ENCODE measurements at places on chromosomes 2 and 18.
A peak's percentile ranks its signal among the peaks of the same experiment; 100 is the strongest.

DNA sequence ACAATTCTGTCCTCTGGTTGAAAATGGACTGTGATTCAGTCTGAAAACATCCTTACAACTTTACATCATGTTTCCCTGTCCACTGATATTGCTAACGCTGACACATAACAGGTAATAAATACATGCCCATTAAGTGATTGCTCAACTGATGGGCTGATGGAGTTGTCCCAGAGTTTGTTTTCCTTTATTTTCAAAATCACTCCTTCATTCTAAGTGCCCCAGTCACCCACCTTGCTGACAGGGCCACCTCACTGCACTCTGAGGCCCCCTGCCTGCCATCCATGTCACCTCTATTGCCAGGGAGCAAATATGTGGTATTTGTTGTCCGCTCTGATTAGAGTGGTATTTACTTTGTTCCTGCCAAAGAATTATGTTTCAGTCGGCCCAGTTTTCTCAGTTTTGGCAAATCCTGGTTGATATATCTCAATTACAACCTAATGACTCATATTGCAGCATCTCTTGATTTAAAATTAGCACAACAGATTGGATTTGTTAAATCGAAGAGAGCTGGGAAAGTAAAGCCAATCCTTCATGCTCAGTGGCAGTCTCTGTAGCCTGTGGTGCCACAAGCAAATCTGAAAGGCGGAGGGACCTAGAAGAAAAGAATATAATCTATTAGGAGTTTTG, 105.1 kb downstream of the RDH14 start:
- DNase-seq: peak; percentile 75

DNA sequence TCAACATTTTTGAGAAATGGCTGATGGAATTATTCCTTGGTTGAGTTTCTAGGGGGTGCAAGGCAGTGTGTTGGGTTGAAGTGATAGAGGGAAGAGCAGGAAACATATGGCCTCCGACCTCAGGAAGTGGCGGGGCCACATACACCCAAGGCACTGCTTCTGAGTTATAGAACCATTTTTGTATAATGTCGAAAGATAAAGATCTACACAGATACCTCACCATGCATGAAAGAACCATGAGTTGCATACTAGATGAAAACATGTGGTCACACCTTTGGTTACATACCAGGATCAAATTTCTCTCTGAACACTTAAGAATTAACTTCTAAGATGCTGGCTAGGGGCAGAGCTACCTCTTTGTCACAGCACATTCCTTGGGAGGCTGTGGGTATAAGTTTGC, 23.2 kb downstream of the LAMA3 start:
- no peak for DNase-seq

- no peak for DNase-seq
Measured at GRCh38 chr2:39300044-39300978, 56.5 kb upstream of the CDKL4 start.

- DNase-seq: peak; percentile 36
Measured at GRCh38 chr18:55794288-55795052, 206.5 kb upstream of the TCF4 start.

DNA sequence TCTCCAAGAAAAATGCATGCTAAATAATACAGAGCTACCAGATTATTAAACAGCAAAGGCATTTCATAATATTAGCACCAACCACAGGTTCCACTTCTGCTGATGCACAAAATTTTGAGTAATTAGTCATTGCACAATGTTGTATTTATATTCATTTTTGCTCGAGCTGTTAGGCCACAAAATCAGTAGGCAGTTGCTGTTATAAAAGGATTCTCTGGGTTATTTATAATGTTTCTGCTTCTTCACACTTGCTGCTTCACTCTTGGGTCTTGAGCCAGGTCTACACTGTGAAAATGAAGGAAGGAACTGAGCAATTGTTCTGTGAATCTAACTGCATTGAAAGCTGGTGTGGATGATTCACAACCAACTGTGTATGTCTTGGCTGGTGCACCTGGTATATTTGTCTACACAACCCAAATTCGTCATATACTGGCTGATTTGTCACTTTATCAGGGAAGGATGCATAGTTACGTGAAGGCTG, 38.3 kb downstream of the MRPL33 start:
- peak; percentile 59 for DNase-seq

- no peak for DNase-seq
Measured at GRCh38 chr2:8779795-8780671, 57.4 kb downstream of the KIDINS220 start.

DNA sequence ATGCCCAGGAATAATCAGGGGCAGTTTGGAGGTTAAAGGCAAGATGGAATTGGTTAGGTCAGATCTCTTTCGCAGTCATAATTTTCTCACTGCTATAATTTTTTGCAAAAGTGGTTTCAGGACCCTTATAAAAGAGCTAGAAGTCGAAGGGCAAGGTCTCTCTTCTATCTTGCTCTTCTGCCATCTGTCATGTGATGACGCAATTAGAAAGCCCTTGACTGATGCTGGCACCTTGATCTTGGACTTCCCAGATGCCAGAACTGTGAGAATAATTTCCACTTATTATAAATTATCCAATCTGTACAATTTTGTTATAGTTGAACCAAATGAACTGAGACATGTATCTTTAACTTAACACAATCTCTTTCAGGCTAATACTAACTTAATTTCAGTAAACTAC, 6.3 kb upstream of the RALBP1 start:
- DNase-seq: no peak

- DNase-seq: peak; percentile 22
Measured at GRCh38 chr2:142989273-142990204, 112.1 kb downstream of the KYNU start.

DNA sequence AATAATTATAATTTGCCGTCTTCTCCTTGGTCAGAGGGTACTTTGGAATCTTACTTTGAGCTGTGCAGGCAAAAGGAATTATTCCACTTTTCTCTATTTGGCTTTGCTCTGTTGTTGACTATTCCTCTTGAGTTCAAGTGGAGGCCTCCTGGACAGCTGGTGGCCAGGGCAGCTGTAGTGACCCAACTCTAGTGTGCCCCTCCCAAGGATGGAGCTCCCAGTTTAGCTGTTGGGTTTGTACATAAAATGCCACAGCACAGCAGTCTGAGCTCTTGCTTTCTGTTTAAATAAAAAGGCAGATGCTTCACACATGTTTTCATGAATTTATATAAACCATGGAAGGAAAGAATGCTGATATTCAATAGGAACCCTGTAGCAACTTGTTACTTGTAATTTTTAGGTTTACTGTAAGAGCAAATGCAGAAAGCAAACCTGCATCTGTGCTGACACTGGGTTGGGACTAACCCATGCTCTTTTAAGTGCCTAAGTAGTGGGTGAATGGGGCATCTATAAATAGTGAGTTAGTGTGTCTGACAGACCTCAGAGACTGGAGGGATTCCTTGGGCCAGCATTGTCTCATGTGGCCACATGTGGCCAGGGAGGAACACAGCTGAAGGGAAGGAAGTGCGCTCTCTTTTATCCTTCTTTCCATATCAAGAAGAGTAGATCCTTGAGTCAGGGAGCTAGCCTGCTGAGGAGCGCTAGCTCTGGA, 121.8 kb downstream of the FHOD3 start:
- DNase-seq: no peak
